ENCODE measurements at places on chromosomes 11 and 22. TPM values are rescaled to one million over a fixed set of nuclear protein-coding genes. Genes with fewer than 3 reads are reported as not detected.

Gene UCP2
- 4.9 TPM for polyA plus RNA-seq

Gene SLC22A25
- polyA plus RNA-seq: not detected

Gene NRGN
- polyA plus RNA-seq: 5.1 TPM

Gene MYEOV
- polyA plus RNA-seq: not detected

Gene GLYATL1B
- polyA plus RNA-seq: not detected

Gene GAL3ST3
- polyA plus RNA-seq: 0.08 TPM

Gene KAT5
- 67.0 TPM for polyA plus RNA-seq

Gene LGALS12
- polyA plus RNA-seq: 0.19 TPM

Gene PLAAT4
- 71.6 TPM for polyA plus RNA-seq

Gene SAA4
- polyA plus RNA-seq: not detected

Gene CARD16
- 41.8 TPM for polyA plus RNA-seq

Gene OR51B4
- not detected for polyA plus RNA-seq

Gene CYP2D6
- 0.28 TPM for polyA plus RNA-seq

Gene SCGB1D2
- polyA plus RNA-seq: 0.53 TPM

Gene RTL10
- polyA plus RNA-seq: 7.3 TPM

Gene RBMXL2
- not detected for polyA plus RNA-seq

Gene KRTAP5-2
- not detected for polyA plus RNA-seq

Gene FAM180B
- 0.62 TPM for polyA plus RNA-seq

Gene TTC36
- polyA plus RNA-seq: not detected
